ENCODE measurements at places on chromosomes 7 and 10.
A peak's percentile ranks its signal among the peaks of the same experiment; 100 is the strongest.

GRCh38 chr7:3013975-3014792 lies 29.5 kb downstream of the CARD11 start:
- no peak for DNase-seq

DNA sequence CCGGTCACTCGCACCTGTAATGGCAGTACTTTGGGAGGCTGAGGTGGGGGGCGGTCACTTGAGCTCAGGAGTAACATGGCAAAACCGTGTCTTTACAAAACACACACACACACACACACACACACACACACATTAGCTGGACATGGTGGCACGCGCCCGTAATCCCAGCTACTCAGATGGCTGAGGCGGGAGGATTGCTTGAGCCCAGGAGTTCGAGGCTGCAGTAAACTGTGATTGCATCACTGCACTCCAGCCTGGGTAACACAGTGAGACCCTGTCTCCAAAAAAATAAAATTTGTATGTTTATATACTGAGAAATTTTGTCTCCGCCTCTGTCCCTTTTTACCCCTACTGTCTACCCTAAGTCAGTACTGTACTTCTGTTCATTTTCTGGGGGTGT lies 86.6 kb downstream of the CUX1 start:
- no peak for DNase-seq

- DNase-seq = no peak
Measured at GRCh38 chr10:24406809-24407483, 198.0 kb downstream of the KIAA1217 start.

DNA sequence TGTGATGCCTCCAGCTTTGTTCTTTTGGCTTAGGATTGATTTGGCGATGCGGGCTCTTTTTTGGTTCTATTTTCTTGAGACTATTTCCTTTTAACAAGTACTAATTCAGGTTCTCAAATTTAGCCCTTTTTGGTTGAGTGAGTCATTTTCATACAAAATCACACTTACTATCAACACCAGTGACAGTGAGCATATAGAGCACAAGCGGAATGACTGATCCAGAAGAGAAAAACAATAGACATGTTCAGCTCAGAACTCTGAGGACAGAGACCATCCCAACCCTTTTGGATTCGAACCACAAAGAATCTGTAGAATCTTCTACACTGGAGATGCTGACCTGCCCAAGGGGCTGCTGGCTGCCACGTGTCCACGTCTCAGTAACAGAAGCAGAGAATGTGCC lies 56.4 kb upstream of the INSYN2A start:
- no peak for DNase-seq

DNA sequence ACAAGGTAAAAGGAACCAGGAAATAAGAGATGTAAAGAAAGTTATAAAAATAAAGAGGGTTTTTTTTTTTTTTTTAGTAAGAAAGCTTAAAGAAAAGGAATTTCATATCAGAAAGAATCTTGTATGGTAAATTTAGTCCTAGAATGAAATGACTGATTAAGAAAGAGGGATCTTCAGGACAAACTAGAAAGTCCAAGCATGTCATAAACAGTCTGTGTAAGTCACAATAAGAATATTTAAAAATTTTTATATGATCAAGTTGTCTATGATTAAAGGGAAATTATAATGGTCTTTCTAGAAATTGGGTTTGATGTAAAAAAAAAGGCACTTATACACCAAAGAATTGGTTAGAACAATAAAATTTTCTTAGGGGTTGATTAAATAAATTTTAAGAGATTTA lies 289.5 kb downstream of the XPNPEP1 start:
- no peak for DNase-seq

DNA sequence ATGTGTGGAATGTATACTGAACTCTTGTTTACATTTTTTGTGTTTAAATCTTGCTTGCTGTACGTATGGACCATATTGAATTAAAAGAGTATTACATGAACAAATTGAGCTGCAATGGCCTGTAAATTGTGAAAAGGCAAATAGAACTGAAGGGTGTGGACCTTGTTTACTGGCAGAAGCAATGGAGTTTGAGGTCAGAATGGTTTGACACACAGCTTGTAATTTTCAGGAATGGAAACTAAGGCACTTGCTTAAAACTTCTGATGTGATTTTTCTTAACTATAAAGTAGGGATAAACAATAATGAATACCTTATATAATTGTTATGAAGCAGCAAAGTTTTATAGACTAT lies 33.9 kb upstream of the COBL start:
- no peak for DNase-seq

DNA sequence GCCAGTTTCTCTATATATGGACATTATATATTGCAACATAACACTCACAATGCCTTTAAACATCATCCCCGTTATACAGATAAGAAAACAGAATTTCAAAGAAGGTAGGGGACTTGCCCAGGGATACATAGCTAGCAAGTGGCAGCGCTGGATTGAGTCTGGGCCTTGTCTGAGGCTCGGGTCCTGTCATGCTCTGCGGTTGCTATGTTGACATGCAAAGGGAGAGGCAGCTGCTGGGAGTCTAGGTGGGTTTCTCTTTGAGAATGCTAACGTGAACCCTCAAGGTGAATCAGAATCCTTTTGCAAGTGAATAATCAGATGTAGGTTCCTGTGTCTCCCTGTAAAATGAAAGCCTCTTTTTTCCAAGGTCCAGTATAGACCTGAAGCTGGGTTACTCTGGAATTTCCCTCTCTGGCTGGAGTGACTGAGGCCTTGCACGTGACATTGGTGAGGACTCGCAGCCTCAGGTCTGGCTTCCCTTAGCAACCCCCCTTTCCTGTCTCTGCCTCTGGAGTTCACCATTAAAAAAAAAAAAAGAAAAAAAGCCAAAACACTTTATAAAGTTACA lies 38.9 kb downstream of the TCF7L2 start:
- no peak for DNase-seq

DNA sequence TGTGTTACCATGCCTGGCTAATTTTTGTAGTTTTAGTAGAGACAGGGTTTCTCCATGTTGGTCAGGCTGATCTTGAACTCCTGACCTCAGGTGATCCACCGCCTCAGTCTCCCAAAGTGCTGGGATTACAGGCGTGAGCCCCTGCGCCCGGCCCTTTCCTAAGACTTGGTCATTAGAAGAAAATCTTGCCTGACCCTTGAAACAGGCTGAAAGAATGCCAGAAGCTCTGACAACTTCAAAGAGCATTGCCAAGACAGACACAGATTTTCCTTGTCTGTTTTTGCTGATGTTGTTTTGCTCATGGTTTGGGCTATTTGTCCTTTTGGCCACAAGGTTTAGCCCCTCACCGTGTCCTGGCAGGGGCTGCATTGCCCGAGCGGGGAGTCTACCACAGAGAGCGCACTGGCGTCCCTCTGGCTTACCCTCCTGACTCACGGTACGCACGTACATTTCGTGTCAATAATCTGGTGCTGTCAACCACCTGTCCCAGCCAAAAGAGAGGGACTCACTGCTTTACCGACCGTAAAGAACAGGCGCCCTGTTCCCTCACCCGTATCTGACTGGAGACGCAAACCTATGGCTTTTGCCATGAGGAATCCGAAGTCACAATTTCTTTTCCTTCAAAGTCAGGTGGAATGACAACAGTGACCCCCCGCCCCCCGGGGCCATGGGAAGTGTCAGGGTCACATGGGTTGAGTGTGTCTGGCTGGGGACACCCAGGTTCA lies 10.1 kb upstream of the INPP5A start:
- DNase-seq = no peak

GRCh38 chr7:22732556-22733126 lies 5.6 kb downstream of the IL6 start:
- DNase-seq = no peak

GRCh38 chr7:45080265-45080957 lies 8.4 kb downstream of the NACAD start:
- no peak for DNase-seq

GRCh38 chr7:7922684-7923385 lies 45.8 kb upstream of the GLCCI1 start:
- no peak for DNase-seq

- no peak for DNase-seq
Measured at GRCh38 chr7:16727736-16728135, 25.8 kb upstream of the TSPAN13 start.

GRCh38 chr10:26780793-26781601 lies 79.8 kb downstream of the ABI1 start:
- no peak for DNase-seq

DNA sequence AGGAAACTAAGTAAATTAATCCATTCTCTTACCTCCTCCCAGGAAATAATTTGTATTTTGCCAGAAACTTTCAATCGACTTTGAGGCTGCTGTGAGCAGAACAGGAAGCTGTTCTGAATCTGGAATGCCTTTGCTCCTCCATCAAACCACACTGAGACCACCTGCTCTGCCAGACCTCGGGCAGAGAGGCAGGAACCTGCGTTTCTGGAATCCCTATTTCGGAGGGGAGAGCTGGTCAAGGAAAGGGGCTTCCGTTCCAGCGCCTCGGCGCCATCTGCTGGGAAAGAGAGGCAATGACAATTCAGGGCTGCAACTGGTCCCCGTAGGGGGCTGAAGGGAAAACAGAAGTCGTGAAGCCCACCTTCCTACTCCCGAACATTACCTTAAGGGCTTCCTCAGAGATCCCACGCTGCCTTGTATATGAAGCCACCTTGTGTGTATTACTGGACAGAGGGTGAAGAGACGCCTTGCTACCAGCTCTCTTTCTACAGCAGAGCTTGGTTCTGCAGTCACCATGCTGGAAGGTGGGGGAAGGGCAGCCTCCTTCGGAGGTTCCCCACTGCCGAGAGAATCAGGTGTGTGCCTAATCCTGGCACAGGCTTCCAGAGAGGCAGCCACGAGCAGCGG lies 31.2 kb downstream of the ZNF467 start:
- DNase-seq = peak; percentile 72

DNA sequence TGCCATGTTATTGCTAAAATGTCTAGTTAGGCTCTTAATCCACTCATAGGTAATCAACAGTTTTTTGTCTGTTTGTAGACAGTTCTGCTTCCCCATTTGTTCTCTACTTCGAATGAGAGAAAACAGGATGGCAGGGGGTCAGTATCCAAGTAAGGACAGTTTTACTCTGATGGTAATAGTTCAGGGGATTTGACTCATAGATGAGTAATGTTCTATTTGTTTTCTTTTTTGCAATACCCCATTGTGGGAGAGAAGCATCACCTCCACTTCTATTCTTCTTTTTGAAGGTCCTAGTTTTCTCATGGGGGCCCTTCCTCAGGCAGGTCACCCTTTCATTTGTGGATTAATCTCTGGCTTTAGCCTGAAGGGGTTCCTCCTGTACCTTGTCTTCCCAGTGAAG lies 13.9 kb downstream of the PCLO start:
- no peak for DNase-seq

DNA sequence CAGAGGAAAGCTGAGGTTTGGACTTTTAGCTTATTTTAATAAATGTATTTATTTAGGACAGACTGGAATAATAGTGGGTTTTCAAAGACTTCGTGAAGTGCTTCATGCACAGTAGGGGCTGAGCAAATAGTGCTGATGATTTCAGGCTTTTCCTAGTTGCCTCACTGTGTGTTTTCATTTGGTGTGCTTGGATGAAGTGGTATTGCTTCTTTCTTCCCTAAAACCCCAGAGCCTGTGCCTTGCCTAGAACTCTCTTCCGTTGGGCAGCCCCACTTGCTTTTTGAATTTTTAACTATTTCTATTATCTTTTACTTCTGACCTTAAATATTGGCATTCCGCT lies 49.6 kb downstream of the ARID5B start:
- no peak for DNase-seq

GRCh38 chr10:14009371-14010100 lies 321.2 kb downstream of the FRMD4A start:
- DNase-seq = peak; percentile 36

Data from DND-41 (cell line).